ENCODE measurements at places on chromosomes 7 and 10.

DNA sequence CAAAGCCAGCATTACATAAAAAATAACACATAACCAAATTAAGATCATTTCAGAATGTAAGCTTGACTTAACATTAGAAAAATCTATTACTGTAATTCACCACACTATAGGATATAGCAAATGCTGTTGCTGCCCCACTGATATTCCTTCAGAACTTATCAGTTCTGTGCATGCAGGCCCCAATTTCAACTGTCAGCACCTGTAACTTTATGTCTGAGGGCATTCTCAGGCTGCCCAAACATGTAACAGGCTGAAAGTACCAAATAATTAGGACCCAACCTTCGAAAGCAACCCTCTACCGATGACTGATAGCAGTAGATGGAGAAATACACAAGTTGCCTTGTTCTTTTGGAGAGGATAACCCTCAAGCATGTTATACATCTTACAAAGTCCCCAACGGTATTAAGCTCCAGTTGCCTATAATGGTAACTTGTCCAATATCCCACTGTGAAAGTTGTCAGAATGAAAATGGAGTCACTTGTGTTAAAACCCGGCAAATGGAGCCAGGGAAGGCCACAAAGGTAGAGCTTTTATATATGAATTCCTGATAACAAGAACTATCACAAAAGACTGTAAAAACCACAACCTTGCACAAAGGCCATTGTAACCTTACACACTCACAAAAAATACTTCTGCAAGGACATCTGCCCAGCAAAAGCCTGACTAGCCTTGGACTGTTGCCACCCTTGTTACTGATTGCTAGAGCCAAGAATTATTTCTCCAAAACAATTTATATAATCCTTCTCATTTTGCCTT, 66.9 kb upstream of the ZNF746 start:
- DNase-seq = no peak

DNA sequence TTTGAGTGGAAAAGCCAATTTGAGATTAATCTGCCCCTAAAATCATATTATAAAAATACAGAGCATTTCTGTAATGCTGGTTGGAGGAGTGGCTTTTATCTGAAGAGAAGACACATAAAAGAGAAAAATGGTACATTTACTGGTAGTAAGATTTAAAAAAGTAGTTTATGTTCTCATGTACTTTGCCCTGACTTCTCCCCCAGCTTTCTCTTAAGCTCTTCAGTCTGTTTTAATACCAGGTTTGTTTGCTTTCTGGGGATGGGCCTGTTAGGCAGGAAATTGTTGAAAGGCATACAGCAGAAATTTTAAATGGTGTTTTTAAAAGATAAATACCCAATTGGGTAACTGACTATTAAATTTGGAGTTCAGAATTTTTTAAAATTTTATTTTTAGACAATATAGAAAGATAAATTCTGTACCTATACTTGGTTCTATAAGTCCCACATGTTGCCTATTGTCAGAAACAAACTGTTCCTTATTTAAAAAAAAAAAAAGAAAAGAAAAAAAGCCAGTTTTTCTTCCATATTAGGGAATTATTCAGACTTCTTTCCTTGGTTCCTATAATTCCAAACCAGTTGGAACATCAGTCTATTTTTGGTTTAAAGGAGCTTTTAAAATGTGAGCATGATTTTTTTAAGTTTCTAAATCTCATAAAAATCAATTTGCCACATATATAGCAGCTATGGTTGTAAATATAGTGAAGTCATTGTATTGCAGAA, 136.6 kb downstream of the ARID5B start:
- no peak for DNase-seq

- no peak for DNase-seq
Measured at GRCh38 chr7:96719164-96719563, 9.5 kb upstream of the SEM1 start.

DNA sequence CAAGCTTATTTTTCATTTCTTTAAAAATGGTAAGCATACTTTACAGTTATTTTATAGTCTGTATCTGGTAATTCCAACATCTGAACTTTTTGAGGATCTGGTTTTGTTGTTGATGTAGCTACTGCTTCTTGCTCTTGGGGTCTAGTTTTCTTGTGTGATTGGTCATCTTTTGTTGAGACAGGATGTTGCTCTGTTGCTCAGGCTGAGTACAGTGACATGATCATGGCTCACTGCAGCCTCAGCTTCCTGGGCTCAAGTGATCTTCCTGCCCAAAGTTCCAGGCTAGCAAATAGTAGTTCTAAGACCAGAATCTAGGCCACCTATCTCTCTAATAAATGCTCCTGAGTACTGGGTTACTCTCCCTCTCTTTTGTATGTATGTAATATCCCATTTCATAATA, 75.7 kb downstream of the NRCAM start:
- DNase-seq = no peak

GRCh38 chr10:132899054-132899750, 43.2 kb downstream of the CFAP46 start:
- no peak for DNase-seq

- DNase-seq = no peak
Measured at GRCh38 chr7:24734306-24734705, 23.0 kb downstream of the GSDME start.

DNA sequence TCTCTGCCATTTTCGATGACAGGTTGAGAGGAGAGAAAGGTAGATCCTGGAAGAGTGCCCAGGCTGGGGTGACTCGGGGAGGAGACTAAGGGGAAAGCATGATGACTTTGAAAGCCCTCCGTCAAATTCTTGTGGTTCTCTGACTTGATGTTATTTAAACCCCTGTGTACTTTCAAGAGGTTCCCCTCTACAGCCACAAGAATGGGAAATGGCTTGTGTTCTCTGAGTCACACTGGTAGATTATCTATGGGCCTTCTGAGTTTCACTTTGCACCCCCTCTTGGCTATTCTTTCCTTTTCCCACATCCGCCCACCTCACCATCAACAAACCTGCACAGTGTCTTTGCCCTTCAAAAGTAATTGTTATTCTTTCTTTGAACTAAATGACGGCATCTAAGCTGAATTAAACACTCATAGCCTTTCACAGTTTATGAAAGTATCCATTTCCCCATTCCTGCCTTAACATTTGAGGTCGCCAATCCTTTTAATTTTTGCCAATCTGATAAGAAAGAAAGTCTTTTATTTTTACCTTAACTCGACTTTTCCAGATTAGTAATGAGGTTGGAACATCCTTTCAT, 24.1 kb downstream of the PRF1 start:
- DNase-seq = peak; percentile 89

- no peak for DNase-seq
Measured at GRCh38 chr10:53646525-53646924, 873.9 kb upstream of the MBL2 start.

GRCh38 chr10:44352316-44353127, 32.4 kb downstream of the CXCL12 start:
- no peak for DNase-seq

DNA sequence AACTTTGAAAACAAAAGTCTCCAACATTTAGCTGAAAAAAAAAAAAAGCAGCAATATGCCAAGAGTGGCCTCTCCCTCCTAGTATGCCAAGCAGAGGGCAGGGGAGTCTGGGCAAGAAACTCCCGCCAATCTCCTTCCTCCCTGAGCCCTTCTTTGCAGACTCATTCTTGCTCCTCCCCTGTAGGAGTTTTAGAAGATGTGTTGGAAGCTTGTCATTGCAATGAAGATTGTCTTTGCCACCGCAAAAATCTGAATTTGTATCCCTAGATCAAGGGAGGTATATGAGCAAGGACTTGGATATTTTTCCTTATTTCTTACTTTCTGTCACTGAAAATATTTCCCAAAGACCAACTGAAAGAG, 2.6 kb upstream of the TNS3 start:
- DNase-seq = no peak

GRCh38 chr7:136517971-136518370, 350.5 kb upstream of the CHRM2 start:
- DNase-seq = no peak

DNA sequence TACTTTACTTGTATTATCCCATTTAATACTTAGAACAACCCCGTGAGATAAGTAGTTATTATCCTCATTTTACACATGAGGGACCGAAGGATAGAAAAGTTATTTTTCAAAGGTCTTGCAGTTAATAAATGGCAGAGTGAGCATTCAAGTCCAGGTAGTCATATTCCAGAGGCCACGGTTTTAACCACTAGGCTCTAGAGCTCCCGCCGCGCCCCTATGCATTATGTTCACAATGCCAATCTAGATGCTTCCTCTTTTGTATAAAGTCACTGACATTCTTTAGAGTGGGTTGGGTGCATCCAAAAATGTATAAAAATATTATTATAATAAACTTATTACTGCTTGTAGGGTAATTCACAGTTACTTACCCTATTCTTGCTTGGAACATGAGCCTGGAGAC, 11.4 kb upstream of the CFAP69 start:
- no peak for DNase-seq

GRCh38 chr7:69115788-69116187, 482.5 kb upstream of the AUTS2 start:
- DNase-seq = no peak

- no peak for DNase-seq
Measured at GRCh38 chr7:157610671-157611295, 274.0 kb downstream of the DNAJB6 start.

- no peak for DNase-seq
Measured at GRCh38 chr7:8443576-8444467, 10.4 kb downstream of the NXPH1 start.

GRCh38 chr7:92289321-92289720, 43.5 kb downstream of the ANKIB1 start:
- no peak for DNase-seq

GRCh38 chr7:80827239-80827633, 91.6 kb downstream of the SEMA3C start:
- DNase-seq = no peak

DNA sequence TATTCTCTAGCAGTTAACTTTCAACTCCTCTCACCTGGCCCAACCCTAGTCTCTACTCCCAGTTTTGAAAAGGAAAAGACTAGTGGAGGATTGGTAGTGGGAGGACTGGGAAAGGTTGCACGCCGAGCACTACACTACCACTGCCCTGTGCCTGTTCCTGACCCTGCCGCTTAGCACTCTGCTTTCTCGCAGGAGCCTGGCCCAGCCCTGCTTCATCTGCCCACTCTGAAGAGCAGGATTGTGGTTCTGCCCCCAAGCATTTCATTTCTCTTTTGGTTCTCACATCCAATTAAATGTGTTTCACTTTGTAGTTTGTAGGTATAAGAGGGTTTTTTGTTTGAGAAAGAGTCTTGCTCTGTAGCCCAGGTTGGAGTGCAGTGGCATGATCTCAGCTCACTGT, 31.5 kb upstream of the RBM20 start:
- DNase-seq = no peak

GRCh38 chr7:27808626-27809025, 68.7 kb downstream of the TAX1BP1 start:
- no peak for DNase-seq

DNA sequence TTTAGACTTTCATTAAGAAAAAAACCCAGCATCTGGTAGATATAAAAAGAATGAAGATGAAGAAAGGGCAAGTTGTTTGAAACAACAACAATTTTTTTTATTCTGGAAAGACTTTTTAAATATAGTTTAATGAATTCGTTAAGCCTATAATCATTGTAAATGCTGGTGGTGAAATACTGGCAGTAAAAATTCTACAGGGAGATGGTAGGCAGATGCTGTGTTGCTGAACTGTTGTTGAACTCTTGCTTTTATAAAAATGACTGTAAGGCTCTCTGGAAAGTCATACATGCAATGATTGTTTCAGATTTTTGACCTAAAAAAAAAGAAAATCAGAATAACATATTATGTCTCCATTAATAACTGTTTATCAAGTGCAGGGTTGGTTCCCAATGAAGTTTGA, 39.0 kb downstream of the SCIN start:
- no peak for DNase-seq

GRCh38 chr10:33272635-33273034, 61.8 kb downstream of the NRP1 start:
- no peak for DNase-seq

DNA sequence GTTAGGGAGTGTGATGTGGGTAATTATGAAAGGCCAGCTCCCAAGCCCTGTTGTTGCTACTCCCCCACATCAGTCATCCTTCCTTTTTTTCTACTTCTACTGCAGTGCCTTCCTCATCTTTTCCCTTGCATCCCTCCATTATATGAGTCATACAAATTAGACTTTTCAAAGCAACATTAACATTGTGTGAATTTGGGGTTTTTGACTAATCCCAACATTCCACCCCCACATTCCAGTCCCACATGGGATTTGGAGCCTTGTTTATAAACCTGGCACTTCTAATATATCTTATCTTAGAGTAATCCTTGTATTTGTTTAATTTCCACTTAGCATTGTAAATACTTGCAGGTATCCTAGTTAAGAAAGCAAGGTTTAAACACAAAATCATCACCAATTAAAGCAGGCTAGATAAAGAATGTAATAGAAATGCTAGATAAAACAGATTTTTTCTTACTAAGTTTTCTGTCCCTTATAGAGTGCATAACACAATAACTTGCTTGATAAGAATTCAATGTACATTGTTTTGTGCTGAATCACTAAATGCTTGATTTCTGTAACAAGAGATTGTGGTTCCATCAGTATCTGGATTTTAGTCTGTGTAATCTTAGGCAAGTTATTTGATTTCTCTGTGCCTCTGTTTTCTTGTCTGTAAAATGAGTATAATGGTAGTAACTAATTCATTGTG, 165.8 kb downstream of the CFTR start:
- no peak for DNase-seq

DNA sequence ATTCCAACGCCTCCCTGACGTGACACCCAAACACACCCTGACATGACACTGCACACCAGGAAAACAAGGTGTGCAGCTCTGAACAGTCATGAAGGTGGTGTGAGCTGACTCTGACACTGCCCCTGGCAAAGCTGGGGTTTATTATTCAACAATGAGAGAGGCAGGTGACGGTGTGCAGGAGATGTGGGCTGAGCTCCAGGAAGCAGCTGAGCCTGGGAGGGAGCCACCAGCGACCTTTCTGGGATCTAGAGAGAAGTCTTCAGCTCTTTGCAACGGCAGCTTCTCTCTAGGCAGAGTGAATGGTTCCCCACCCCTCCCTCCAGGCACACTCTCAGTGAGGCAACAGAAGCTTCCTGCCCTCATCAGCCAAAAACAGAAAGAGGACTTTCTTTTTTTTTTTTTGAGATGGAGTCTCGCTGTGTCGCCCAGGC, 65.6 kb downstream of the SH3PXD2A start:
- DNase-seq = no peak

DNA sequence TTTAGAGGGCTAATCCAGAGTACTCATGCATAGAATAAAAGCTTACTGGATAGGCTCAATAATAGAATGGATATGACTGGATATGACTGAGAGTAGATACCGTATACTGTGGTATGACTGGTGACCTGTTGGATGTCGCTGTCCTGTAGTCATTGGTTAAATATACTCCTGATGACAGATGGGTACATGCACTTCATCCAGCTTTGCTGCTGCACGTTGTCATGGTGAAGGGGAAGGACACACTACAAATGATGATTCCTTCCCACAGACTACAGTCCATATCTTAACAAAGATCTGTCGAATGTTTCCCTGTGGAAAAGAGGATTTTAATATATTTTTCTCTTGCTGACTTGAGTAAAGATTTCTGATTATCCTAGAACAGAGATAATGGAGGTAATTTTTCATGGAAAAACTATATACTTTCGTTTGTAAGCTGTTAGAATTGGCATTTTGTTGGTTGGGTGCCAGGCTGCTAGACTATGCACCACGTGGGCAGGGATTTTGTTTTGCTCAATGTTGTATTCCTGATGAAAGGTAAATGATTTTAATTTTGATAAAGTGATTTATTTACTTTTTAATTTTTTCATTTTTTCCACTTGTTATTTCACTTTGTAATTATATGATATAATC, 97.3 kb downstream of the PPP1R9A start:
- no peak for DNase-seq

- no peak for DNase-seq
Measured at GRCh38 chr10:126250045-126250444, 138.2 kb downstream of the ADAM12 start.

- no peak for DNase-seq
Measured at GRCh38 chr10:132967540-132967939, 25.2 kb upstream of the CFAP46 start.

Measured in MV-4-11 (cell line).